NT2/D1 (cell line): ENCODE measurements at places on chromosomes 12 and 14.

GRCh38 chr12:38159092-38159551, 157.5 kb upstream of the ALG10B start:
- DNase-seq: no peak

GRCh38 chr14:95156161-95157047, 925 bp downstream of the DICER1 start:
- no peak for DNase-seq

DNA sequence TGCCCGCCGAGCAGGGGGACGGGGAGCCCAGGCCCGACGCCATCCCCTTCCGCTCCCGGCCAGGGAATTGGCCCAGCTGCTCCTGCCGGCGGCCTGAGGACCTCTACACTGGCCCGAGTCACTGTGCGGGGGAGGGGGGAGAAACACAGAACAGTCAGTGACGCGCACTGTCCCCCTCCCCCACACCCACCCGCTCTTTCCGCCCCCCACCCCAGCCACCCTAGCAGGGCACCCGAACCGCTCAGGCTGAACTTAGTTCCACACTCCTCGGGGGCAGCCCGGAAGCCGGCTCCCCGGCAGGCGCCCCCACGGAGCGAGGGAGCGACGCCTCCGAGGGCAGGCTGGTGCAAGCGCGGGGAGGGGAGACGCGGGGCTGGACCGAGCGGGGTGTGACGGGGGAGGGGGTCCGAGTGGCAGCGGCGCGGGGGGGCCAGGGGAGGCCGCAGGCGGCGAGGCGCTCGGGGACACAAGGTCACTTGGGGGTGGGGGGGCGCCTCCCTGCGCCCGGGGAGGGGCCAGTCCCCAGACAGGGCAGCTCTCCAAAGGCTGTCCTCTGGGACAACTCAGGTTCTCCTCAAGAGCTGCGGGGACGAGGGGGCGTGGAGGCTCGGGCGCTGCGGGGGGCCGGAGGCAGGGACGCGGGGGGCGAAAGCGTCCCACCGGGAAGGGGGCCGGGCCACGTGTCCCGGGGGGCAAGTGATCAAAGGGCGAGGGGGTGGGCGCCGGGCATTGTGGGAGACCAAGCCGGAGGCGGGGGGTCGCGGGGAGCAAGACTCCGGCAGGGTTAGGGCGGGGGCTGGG, 648 bp downstream of the CHD4 start:
- no peak for DNase-seq

DNA sequence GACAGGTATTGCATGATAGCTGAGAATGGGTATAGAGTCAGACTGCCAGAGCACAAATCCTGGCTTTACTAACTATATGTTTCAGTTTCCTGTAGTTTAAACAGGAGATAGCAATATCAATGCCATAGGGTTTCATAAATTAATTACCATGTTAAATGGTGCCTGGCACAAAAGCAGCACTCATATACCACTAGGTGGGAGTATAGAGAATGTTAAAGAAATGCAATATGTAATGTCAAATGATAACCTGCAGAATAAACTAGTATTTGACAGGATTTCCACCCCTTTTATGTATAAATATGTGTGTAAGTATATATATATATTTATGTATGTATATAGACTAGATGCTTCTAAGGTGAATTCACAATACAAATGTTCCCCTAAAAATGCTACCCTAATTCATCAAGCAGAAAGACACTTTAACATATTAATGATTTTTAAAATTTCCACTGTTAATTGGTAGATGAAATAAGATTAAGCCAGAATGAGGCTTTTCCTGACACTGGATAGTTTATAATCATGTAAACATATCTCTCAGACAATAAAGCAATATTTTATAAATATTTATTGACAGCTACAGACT, 8.6 kb downstream of the WDR89 start:
- no peak for DNase-seq

GRCh38 chr12:64556231-64556630, 54.1 kb upstream of the RASSF3 start:
- DNase-seq: no peak

- DNase-seq: no peak
Measured at GRCh38 chr12:3269594-3269993, 192.4 kb downstream of the TSPAN9 start.

DNA sequence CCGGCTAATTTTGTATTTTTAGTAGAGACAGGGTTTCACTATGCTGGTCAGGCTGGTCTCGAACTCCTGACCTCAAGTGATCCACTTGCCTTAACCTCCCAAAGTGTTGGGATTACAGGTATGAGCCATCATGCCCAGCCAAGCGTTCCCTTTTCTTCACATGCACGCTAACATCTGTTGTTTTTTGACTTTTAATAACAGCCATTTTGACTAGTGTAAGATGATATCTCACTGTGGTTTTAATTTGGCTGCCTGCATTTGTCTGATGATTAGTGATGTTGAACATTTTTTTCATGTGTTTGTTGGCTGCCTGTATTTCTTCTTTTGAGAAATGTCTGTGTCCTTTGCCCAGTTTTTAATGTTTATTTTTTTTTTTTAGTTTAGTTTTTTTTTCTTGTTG, 10.2 kb upstream of the YARS2 start:
- no peak for DNase-seq
